Activated CD8-positive, alpha-beta memory T cell treated with anti-CD3 and anti-CD28 coated beads, Interleukin-2, amount 50 U/mL, for 48 hours (primary cell): ENCODE measurements at places on chromosomes 5 and 9.

DNA sequence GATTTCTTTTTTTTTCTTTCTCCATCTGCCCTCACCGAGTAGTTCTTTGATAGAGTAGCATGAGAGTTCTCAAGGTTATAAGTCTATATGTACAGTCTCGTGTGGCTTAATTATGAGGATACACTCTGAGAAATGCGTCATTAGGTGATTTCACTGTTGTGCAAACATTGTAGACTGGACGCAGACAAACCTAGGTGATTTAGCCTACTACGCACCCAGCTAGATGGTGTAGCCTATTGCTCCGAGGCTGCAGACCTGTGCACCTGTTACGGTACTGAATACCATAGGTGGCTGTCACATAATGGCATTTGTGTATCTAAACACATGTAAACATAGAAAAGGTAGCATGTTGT, 26.9 kb upstream of the CORO2A start:
- DNase-seq = no peak

DNA sequence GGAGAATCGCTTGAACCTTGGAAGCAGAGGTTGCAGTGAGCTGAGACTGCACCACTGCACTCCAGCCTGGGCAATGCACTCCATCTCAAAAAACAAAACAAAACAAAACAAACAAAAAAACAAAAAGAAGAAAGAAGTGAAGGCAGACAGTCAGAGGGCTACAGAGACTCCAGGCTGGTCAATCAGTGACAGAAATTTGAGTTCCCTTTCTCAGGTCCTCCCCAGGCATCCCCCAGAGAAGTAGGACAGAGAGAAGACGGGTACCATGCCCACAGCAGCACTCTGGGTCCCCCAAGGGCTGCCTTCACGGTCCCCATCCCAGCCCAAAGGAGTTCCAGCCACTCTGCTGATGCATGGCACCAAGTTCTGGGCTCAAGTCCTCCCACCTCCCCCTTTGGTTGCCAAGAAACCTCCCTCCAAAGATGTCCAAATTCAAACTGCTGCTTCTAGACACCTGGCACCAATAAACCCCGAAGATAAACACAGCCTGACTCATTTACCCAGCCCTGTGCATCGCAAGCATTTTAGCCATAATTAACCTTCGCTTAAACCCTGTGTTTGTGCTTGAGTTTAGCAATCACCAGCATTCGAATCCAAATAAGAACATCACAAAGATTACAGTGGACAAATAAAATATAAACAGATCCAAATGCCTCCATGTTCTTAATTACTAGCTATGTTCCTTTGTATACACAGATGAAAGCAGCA, 24.0 kb downstream of the SEMA4D start:
- peak; percentile 48 for DNase-seq

- no peak for DNase-seq
These were observed 130.4 kb upstream of the PRLR start for GRCh38 chr5:35360671-35361070.

GRCh38 chr9:70205366-70206020, 53.3 kb upstream of the SMC5 start:
- no peak for DNase-seq

DNA sequence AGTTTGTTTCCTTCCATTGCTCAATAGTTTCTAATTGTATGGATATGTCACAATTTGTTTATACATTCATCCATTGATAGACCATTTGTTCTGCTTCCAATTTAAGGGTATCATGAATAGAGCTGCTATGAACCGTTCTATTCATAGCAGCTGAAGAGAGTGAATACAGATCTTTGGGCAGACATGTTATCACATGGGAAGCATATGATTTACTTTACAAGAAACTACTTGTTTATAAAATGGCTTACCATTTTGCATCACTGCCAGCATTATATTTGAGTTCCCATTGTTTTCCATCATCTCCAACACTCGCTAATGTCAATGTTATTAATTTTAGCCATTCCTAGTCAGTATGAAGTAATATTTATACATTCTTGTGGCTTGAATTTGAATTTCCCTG, 549.0 kb downstream of the MAT2B start:
- DNase-seq = no peak
